B cell (primary cell): ENCODE measurements at places on chromosomes 2 and 18. TPM values are rescaled to one million over a fixed set of nuclear protein-coding genes. Genes with fewer than 3 reads are reported as not detected.

DNA sequence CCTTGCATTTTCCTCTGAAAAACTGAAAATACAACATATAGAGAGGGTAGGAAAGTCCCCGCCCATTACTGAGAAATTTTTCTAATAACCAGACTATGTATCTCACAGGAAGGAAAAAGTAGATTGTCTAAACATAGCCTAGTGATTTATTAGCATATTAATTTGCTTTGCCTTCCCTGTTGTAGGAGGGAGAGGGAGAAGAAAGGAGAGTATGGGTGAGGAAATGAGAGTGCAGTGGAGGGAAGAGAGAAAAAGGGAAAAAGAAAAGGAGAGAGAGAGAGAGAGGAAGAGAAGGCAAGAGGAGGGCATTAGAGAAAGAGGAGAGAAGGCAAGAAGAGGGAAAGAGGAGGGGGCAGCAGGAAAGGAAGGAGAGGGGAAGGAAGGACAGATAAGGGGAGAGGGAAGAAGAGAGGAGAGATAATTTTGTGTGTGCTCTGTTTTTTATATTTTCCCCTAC, 3.6 kb upstream of the KYNU start:
- H3K36me3 ChIP-seq: no peaks in the 10 kb centered on the region
- no peaks in the 10 kb centered on the region for H3K27me3 ChIP-seq
- peaks cover 25% of the 10 kb centered on the region for H3K4me1 ChIP-seq

GRCh38 chr2:211396815-211397214, 840.4 kb downstream of the CPS1 start:
- H3K27me3 ChIP-seq: no peaks in the 10 kb centered on the region
- H3K4me3 ChIP-seq: no peak overlapping the region
- no peaks in the 10 kb centered on the region for H3K36me3 ChIP-seq
- no peaks in the 10 kb centered on the region for H3K4me1 ChIP-seq
- DNase-seq: no peak

- H3K4me1 ChIP-seq: no peaks in the 10 kb centered on the region
- no peaks in the 10 kb centered on the region for H3K36me3 ChIP-seq
- H3K4me3 ChIP-seq: no peak overlapping the region
Observed at GRCh38 chr18:24741321-24741720, 280.9 kb downstream of the HRH4 start.

The ZNF385B gene
- not detected in 2 replicates for total RNA-seq

The TEKT4 gene
- not detected in 2 replicates for total RNA-seq

The FBXO48 gene
- 3.2 TPM in 2 replicates for total RNA-seq
